Stimulated activated CD4-positive, alpha-beta T cell treated with anti-CD3 and anti-CD28 coated beads, Interleukin-1b, Interleukin-23, amount 100 ng/mL, for 1 hour (primary cell): ENCODE measurements at places on chromosomes 3 and 15.

DNA sequence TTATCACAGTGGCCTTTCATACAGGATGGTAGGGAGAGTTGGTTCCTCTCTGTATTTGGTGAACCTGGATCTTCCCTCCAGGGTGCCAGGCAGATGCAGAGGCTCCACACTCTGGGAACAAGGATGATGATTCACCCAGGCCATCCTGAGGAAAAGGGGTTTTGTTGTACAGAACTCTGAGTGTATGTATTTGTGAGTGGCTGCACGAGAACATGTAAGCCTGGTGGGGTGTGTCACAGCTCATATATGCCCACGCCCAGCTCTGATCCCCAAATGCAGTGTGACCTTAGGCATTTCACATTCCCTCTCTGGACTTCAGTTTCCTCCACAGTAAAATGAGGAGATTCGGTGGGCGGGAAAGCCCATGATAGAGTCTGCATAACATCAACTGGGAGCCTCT is 11.6 kb upstream of the CILP start:
- DNase-seq: no peak

- no peak for DNase-seq
These were observed 46.0 kb downstream of the KLF13 start for GRCh38 chr15:31372635-31373091.

GRCh38 chr3:105365391-105366325 is 1.1 kb upstream of the ALCAM start:
- DNase-seq: no peak

DNA sequence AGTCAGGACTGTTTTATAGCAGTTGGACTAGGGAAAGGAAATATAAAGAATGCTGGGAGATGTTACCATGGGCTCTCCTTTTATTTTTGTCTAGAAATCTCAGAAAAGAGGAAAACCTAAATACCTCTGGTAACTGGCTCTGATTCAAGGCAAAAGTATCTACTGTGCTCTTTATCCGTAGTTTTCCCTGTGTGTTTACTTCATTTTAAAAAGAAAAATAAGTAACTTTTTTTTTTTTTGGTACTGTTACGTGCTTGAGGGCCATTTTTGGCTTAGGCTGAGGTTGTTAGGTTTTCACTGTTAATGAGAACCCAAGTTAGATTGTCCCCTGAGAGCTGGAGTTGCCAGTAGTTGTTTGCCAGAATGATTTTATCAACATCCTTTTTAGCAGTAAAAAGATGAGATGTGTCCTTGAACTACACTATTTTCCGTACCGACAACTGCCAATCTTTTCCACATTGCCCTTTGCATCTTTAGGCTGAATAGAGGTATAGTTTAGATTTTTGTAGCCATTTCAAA is 35.8 kb downstream of the IQGAP1 start:
- DNase-seq: no peak

DNA sequence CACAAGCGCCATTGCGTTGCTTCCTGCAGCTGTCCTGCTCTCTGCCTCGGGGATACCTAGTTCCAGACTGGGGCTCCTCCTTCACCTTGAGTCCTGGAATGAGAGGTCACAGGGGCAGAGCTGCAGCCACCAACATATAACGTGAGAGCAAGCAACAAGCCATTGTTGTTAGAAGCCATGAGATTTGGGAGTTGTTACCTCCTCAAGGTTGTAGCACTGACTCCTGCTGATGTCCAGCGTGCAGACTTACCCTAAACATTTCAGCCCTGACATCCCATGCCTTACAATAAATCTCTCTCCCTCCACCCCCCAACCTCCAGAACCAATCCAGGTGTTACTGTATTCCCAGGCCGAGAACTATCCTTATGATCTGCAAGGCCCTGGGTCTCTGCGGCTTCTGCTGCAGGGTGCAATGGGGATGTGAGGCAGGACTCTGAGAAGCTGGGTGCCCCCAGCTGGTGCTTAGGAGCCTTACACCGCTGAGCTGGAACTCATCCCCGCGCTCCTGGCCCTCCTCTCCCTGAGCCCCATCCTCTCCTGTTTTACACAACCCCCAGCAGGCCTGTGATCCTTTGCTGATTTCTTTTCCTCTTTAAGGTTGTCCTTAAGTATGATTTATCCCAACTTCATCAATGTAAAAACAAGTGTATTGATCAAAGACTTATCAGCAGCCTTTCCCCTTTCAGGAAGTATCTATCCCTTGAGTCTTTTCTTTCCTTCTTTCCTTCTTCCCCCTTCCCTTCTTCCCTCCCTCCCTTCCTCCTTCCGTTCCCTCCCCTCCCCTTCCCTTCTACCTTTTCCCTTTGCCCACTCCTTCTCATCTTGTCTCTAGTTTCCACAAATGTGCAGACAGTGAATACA is 84.2 kb upstream of the ABHD2 start:
- DNase-seq: no peak

DNA sequence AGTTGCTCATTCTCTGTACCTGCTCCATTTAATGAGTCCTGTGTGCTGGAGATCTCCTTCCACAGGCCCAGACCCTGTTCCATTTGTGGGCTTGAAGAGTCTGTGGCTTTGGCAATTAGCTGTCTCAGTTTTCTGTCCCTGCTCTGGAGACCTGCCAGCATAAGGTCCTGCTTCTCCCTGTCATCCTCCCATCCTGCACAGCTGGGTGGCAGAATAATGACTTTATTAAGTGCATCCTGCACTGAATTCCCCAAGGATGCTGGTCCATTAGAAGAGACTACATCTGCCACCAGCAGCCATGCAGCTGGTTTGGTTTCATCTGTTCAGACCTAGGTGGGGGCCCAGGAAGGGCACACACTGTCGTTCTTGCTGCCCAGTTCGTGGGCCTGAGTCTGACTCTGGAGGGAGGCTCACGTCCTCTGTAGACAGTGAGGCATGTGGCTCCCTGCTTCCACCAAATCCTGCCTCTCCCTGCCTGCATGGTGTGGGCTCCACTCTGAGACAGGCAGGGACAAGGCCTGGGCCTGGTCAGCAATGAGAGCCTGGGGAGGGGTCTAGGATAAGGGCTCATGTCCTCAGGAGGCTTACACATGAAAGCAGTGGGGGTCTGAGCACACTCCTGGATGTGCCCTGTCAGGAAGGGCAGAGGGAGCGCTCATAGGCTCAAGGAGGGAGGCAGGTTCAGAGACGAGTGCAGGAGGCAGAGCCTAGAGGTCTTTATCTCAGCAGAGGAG is 78.4 kb upstream of the PRR23E start:
- DNase-seq: no peak

- no peak for DNase-seq
These were observed 257.8 kb downstream of the CD47 start for GRCh38 chr3:107833043-107833442.

DNA sequence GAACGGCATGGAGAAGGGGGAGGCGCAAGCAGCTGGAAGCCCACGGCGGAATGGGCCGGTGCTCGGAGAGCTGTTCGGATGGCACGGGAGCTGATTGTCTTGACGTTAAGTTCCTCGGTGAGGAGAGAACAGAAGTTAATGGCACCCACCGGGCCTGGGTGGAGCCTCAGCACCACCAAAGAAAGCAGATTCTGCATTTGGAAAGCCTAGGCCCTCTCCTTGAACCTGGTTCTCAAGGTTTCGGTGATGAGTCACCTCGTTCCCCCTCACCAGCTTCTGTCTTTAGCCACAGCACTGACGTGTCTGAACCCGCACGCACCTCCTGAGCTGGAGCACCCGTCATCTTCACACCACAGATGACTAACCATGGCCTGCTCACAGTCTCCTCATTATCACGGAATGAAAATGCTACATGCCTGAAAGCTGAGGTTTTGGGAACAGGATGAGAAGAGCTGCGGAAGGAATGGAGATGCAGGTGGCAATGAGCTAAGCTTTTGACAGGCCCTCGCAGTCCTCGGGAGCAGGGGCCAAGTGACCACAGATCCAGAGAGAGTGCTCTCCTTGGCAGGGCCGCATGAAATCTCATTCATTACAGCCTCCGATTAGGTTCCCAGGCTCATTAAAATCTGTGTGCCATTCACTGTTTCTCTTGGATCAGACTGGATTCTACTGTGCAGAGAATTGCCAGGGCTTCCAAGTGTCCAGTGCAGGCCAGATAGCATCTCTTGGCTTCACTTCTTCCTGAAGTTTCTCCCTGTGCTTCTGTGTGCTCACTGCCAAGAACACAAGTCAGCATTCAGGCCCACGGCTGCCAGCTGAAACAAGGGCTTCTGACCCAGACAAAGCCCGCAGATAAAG is 96.3 kb upstream of the DLG1 start:
- DNase-seq: no peak

DNA sequence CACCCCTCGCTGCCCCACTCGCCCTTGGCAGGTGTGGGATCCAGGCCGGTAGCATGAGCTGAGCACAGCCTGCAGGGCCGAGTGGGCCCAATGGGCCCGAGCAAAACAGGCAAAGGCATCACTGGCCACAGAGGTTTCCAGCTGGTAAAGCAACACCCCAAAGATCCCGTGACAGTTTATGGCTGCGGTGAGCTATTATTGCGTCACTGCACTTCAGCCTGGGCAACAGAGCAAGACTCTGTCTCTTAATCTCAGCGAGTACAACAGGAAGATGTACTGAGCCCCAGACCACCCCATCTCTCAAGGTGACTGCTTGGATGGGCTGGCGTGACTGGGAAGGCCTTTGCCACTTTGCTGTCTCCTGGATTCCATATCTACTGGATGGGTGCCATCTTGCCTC is 4.3 kb downstream of the JMJD7 start:
- DNase-seq: no peak

GRCh38 chr15:84582583-84583157 is 18.1 kb upstream of the ZSCAN2 start:
- DNase-seq: no peak

DNA sequence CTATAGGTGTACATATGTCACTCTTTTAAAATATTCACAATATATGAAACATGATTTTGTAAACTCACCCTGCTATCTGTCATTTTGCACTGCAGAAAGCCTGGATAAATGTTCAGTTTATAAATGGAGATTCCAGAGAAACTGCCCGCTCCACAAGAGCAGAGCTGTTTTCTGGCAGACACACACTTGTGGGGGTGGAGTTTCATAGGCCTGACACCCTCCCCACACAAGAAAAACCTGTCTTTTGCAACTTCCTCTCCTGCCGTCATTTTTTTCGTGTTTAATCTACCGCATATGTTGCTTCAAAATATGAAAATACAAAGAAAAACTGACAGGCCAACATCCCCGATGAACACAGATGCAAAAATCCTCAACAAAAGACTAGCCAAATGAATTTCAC is 479.0 kb downstream of the GABRG3 start:
- DNase-seq: no peak
